Activated T-helper 1 cell treated with anti-CD3 and anti-CD28 coated beads, Interleukin-2, amount 50 U/mL, for 16 hours (primary cell): ENCODE measurements at places on chromosomes 3 and 15.

GRCh38 chr3:127857333-127857732, 35.0 kb upstream of the MGLL start:
- no peak for DNase-seq

DNA sequence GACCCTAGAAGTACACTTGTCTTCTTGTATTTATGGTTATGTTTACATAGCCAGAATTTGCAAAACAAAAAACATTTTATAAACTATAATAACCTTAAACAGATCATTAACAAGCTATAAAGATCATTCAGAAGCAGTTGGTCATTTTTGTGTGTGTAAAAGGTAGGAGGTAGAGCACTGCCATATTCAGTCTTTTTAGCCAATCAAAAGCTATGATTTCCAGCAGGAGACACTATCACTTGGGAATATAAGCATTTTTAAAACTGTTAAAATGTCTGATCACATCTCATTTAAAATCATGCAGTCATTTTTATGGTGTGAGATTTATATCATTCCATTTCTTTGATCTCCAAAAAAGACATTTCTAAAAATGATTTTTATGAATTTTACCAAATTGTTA, 42.6 kb upstream of the ATP2C1 start:
- no peak for DNase-seq

GRCh38 chr15:99455789-99456160, 110.0 kb upstream of the MEF2A start:
- DNase-seq, result no peak

- DNase-seq, result no peak
These were observed 97.8 kb downstream of the IGSF11 start for GRCh38 chr3:118936811-118937210.

DNA sequence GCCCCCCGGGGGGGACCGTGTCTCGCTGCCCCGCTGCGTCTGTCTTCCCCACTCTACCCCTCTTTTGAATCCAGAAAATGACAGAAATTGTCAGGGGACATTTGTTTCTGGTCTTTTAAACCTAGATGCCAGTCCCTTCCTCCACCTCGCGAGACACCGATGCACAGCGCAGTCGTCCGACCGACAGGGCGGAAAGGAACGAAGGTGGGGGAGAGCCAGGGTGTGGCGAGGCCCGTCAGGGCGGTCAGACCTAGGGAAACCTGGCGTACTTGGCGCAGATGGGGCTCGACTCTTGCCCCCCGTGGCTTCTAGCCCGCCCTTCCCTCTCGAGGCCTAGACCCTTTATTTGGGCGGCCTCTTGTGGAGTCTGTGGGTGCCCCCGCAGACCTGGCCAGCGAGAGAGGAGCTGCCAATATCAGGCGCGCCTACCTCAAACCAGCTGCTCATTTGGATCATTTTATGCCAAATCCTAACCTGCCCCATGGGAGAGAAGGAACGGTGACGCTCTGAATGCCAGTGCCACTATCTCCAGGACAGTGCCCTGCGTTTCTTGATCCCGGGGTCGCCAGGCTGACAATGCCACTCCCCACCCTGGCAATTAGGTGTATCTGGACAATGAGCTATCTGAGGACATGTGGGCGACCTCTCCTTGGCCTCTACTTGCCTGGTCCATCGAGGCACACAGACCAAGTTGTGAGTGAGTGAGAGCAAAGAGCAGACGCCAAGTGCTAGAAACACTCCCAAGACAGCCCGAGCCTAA, 500 bp upstream of the RAB6B start:
- no peak for DNase-seq

- no peak for DNase-seq
These were observed 401.2 kb upstream of the NR2F2 start for GRCh38 chr15:95929232-95929846.

GRCh38 chr3:26712211-26713026, 89.8 kb downstream of the LRRC3B start:
- no peak for DNase-seq

DNA sequence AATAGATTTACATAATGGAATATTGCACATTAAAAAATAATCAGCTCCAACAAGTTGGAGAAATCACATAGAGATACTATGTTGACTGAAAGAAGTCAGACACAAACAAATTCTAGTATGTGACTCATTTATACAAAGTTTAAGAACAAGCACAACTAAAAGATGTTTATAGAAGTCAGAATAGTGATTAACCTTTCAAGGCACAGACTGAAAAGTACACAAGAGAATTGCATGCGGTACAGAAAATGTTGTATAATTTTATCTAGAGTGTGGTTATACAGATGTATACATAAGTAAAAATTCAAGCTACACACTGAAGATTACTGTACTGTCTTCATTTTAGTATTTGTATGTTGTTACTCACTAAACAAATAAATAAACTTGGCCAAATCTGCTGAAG, 19.3 kb upstream of the ATOSA start:
- no peak for DNase-seq

GRCh38 chr15:70812827-70813364, 41.1 kb downstream of the LARP6 start:
- no peak for DNase-seq

GRCh38 chr3:169948559-169949448, 17.8 kb upstream of the SEC62 start:
- DNase-seq, result no peak

DNA sequence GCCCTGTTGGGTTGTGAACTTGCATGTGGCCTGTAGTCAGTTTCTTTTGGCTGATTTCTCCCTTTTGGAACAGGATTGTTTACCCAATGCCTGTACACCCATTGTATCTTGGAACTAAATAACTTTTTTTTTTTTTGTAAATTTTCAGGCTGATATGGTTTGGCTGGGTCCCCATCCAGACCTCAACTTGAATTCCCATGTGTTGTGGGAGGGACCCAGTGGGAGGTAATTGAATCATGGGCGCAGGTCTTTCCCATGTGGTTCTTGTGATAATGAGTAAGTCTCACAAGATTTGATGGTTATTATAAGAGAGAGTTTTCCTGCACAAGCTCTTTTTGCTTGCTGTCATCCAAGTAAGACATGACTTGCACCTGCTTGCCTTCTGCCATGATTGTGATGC, 253.8 kb upstream of the GBE1 start:
- no peak for DNase-seq

DNA sequence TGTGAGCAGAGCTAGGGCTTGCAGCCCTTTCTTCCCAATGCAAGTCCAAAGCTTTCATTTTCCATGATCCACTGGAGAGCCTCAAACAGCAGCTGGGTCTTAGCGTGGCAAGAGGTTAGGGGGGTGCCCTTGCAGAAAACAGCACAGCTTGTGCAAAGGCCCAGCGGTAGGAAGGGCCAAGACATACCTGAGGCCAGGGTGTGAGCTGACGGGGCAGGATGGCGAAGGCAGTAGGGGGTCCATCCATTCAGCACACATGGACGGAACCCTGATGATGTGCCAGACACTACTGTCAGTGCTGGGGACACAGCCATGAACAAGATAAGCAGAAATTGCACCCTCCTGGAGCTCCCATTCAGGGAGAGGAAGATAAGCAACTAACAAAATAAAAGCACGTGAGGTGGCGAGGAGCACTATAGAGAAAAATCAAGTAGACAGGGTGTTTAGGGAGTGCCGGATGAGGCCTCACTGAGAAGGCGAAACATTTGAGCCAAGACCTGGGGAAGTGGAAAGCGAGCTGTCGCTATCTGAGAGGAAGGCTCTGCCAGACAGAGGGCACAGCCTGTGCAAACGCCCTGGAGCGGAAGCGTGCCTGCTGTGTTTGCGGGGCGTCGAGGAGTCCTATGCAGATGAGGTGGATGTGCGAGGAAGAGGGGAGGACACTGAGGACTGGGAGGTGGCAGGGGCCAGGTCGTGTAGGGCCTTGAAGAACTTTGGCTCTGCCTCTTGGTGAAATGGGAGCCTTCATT, 43.4 kb downstream of the SLC6A1 start:
- DNase-seq, result no peak

DNA sequence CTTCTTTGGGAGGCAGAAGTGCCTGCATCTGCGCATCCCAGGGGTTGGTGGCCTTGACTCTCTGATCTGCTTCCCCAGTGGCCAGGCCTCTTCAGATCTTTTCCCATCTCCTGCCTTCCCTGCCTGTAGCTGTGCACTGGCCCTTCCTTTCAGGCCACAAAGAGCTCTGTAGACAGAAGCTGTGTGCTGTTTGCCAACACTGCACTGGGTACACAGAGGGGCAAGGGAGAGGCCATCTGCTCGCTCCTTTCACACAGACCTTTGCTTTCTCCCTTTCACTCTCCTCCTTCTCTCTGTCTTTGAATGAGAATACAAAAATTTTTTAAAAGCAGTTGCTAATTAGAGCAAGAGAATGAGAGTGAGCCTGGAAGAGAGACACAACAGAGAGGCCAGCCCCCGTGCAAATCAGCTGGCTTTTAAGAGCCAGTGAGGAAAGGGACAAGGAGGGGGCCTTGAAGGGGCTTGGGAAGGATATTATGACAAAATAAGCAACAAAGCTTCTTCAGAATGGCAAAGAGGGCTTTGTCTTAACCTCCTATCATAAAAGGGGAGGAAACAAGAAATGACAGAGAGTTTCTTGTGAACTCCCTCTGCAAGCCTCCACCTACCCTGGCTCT, 170.9 kb downstream of the EPHB1 start:
- no peak for DNase-seq

DNA sequence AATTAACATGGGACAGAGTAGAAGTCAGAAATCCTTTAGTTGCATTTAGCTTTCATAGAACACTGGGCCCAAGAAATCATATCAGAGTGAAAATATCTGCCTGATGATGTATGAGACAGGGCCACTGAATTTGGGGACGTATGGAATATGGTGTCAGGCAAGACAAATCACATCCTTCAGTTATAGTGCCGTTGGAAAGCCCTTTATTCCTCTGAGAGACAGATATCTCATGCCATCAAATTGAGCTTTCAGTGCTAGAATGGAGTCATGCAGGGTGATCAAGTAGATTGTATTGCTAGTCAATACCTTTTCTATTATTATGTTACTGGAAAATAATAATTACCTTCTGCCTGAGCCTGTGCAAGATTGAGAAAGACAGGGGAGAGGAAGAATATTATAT, 398.2 kb upstream of the RARB start:
- no peak for DNase-seq
